ENCODE measurements at places on chromosomes 6 and 20. TPM values are rescaled to one million over a fixed set of nuclear protein-coding genes. Genes with fewer than 3 reads are reported as not detected.

- DNase-seq, result no peak
Observed at GRCh38 chr20:11790046-11790445, 127.6 kb upstream of the BTBD3 start.

- DNase-seq, result no peak
Observed at GRCh38 chr6:11044712-11045167, 635 bp upstream of the ELOVL2 start.

The COX4I2 gene
- not detected for total RNA-seq

DNA sequence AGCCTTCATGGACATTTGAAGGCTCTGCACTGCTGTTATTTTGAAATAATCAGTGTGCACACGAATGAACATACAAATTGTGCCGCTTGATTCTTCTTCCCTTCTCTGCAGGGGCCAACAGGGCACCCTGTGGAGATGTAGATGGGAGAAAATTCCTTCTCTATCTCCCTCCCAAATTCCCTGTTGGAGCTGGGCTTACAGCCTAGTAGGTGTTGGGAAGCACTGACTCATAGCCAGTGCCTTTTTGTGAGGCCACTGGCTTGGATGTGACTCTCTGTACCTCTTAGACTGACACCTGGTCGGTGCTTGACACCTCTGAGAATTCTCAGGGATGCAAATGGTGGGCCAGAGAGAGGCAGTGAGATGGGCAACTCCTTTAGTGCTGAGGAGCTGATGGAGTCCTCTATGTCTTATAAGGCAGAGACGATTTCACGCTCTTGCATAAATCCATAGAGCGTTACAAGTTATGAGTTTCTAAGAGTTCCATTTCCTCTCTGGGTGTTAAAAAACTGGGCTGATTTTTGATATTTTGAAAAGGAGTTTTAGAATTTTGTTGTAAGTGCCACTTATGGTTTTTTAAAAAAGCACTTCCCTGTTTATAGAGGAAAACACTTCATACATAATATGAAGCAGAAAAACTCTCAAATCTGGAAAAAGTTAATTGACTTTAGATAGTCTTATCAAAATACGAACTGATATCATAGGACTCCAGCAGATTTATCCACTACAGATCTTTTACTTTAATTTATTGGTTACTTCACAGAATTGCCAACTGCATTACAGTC lies 89.8 kb upstream of the MAP3K7 start:
- no peak for DNase-seq

- no peak for DNase-seq
Observed at GRCh38 chr6:12941422-12941821, 224.9 kb downstream of the PHACTR1 start.

DNA sequence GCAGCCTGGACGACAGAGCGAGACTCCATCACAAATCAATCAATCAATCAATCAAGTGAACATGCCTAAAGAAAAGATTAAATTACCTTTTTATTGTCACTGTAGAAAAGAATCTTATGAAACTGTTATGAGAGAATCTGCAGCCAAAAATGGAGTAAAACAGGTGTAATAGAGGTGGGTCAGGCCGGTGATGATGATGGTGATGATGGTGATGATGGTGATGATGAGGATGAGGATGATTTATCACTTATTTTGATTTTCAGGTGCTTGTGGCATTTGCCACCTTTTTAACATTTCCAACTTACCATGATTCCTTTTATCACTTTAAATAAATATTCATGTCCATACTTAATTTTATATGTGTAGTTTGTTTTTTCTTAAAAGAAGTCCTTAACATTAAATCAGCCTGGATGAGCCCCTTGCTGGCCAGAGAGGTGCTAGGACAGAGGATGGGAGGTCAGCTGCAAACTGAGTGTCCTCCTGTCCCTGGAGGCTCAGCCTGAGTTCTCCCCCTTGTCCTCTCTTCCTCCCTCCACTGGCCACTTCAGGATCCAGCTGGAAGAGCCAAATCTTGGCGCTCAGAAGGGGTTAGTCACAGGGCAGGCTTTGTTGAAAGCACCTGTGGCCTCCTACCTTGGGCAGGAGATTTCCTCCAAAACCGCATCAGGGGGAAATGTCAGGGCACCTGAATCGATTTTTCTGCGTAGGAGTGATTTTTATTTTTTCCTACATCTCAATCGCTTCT lies 32.6 kb downstream of the SLC2A10 start:
- DNase-seq, result no peak

The GSTA2 gene
- not detected for total RNA-seq

The BPIFB2 gene
- 0.31 TPM for total RNA-seq

DNA sequence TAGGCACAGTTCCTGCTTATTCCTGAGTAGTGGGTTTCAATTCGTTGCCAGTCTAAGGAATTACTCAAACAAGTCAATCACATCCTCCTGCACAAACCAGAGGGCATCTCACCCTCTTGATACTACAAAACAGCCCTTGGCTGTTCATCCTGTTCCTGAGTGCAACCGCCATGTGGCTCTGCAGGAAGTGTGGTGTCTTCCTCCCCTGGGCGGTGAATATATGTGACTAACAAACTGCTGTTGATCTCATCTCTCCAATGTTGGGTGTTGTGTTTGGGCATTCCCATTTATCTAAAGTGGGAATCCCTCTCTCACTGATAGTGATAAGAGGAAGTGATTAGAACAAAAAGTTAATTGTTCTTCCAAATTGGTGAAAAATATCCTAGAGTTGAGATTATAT lies 163.0 kb downstream of the TBX18 start:
- no peak for DNase-seq

The TFAP2A gene
- total RNA-seq, result not detected

- no peak for DNase-seq
Observed at GRCh38 chr20:20362774-20363433, 5.0 kb upstream of the INSM1 start.

The LKAAEAR1 gene
- total RNA-seq, result 0.78 TPM

The GMPR gene
- 1.9 TPM for total RNA-seq

DNA sequence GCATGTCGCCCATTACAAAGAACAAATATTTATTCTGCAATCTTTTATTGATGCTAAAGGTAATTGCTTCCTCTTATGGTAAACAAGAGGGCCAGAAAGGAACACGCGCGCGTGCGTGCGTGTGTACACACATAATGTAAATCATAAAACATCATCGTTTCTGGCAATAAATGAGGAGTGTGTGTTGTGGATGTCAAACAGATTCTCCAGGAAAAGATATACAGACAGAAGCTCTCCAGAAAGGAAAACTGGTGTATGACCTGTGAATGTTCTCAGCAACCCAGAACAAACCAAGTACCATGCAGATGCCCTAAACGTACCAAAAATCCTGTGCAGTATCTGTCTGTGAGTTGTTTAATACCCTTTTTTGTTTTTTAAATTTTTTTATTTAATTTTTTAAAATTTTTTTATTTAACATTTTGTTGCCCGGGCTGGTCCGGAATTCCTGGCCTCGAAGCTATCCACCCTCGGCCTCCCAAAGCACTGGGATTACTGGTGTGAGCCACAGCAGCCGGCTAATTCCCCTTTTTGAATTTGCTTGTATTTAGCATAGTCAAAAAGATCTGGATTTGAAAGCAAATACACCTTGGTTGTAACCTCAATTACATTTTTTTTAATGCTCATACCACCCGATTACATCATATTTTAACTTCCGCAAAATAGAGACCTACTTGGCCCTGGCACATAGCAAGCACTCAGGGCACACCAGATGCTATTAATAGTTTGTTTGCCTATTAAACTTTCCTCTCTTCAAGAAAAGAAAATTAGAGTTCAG lies 909 bp upstream of the NUDT3 start:
- no peak for DNase-seq

The OTOR gene
- total RNA-seq, result 0.47 TPM

DNA sequence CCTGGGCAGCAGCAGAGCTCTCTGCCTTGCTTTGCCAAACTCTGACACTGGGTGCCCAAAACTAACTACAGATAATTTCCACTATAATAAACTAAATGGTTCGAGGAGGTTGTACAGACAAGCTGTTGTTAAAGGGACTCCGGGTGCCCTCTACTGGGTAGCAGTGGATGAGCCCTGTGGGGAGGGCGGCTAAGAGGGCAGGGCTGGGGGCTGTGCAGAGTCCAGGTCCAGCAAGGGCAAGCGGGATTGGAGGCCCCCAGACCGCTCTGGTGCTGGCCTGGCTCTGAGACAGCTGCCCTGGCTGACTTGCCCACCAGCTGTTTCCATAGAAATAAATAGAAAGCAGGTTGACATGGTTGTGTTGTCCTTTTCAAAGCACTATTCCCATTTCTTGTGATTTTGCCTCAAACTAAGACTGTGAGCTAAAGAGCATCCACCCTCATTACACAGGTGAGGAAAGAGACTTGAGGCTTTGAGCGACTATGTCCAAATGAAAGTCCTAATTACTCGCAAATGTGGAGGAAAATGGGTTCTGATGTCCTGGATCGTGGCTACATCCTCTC lies 167.6 kb upstream of the CST7 start:
- peak; percentile 8 for DNase-seq

GRCh38 chr6:143705569-143705968 lies 27.8 kb downstream of the PHACTR2 start:
- DNase-seq, result no peak

DNA sequence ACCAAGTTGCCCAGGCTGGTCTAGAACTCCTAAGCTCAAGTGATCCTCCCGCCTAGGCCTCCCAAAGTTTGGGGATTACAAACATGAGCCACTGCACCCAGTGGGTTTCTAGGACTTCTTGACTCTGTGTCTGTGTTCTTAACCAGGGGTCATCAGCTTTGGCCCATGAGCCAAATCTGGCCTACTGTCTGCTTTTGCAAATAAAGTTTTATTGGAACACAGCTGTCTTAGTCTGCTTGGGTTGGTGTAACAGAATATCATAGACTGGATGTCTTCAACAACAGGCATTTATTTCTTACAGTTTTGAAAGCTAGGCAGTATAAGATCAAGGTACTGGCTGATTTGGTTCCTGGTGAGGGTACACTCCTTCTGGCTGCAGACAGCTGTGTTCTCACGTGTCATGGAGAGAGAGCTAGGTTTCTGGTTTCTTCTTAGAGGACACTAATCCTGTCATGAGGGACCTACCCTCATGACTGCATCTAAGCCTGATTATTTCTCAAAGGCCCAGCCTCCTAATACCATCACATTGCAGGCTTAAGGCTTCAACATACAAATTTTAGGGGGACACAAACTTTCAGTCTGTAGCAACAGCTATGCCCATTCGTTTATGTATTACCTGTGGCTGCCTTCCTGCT lies 23.3 kb downstream of the ARFGEF2 start:
- DNase-seq, result no peak
